ENCODE measurements at places on chromosomes 5 and 9.
A peak's percentile ranks its signal among the peaks of the same experiment; 100 is the strongest.

- no peak for DNase-seq
- peaks cover 16% of the 10 kb centered on the region for H3K36me3 ChIP-seq
- peaks cover 7% of the 10 kb centered on the region for H3K4me1 ChIP-seq
- no peak overlapping the region for H3K27ac ChIP-seq
- H3K27me3 ChIP-seq, result no peaks in the 10 kb centered on the region
- H3K4me3 ChIP-seq, result no peak overlapping the region
Observed at GRCh38 chr5:151675611-151676313, 11.0 kb downstream of the SPARC start.

GRCh38 chr9:26516773-26517343, 375.7 kb downstream of the CAAP1 start:
- no peaks in the 10 kb centered on the region for H3K4me1 ChIP-seq
- DNase-seq, result no peak
- no peak overlapping the region for H3K27ac ChIP-seq
- H3K4me3 ChIP-seq, result no peak overlapping the region

DNA sequence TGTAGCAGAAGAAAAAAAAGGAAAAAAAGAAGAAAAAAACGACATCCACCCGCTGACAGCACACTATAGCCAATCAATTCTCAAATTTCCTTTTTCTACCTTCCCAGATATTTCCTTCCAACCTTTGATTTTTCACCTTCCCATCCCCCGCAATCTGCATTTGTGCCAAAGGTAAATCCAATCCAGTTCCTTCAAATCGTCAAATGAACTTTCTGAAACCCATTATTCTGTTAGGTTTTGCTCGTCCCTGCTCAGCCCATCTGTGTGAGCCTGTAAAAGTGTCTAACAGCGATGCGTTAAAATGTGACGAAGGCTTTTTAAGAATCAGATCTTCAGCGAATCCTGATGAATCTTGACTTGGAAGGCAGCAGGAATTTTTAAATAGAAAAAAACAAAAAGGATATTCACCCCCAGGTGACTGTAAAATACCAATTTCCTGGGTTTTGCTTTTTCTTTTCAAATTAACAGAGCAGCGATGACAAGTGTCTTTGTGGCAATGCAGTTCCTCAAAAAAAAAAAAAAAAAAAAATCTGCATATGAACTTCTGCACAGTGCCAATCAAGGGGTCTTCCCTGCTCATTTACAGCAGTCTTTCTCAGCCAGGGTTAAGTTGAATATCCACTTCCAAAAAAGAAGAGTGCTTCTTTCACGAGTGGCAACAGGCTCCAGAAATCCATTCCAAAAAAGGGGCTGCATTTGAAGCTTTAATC, 367 bp upstream of the SHC3 start:
- no peak overlapping the region for H3K27ac ChIP-seq
- DNase-seq, result no peak
- H3K4me3 ChIP-seq, result peak overlapping the region; percentile 46
- H3K4me1 ChIP-seq, result no peaks in the 10 kb centered on the region
- H3K36me3 ChIP-seq, result no peaks in the 10 kb centered on the region

DNA sequence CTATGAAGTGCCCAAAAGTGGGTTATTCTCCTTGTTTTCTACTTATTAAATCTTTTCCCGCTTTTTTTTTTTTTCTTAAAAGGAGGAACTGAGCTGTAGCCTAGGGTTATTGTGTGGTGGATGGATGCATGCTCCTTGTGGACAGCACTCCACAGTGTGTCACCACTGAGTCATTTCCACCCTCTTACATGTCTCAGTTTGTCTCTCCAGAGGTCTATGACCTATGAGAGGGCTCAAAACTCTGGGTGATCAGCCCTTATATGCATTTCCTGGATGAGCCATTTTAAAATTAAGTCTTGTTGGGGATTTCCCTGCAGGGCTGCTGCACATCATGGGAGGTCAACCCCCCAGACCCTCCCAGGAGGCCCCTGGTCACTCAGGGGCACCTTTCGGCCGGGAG, 102.2 kb upstream of the MOCS2 start:
- H3K27ac ChIP-seq, result no peak overlapping the region
- no peak for DNase-seq
- H3K4me1 ChIP-seq, result no peaks in the 10 kb centered on the region

- H3K4me3 ChIP-seq, result no peak overlapping the region
- no peak overlapping the region for H3K27ac ChIP-seq
- no peaks in the 10 kb centered on the region for H3K36me3 ChIP-seq
- H3K4me1 ChIP-seq, result no peaks in the 10 kb centered on the region
- DNase-seq, result no peak
- no peaks in the 10 kb centered on the region for H3K27me3 ChIP-seq
Observed at GRCh38 chr5:107724642-107725041, 53.9 kb upstream of the EFNA5 start.

DNA sequence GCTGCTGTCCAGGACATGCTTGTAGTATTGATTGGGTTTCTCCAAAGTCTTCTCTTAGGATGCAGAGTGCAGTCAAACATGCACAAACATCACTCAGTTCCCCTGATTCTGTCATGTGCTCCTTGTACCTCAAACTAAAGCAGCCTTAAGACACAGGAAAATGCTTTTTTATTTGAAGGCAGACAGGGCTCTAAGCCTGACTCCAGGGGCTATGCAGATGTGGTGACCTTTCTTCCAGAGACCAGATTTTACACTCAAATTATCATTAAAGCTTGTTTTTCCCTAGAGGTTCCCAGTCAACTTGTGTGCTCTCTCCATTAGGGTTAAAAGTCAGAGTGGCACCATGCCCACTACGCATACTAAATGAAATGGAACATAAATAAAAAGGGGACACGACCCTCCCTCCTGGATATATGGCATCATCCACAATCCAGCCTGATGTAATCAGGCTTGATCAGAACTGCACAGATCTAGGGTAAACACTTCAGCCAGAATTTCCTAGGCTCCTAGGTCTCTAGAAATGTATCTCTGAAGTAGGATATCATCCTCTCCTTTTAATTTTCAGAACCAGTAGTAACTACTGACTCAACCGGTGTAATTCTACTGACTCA, 771.1 kb downstream of the NR2F1-AS1 start:
- H3K27me3 ChIP-seq, result no peaks in the 10 kb centered on the region
- H3K27ac ChIP-seq, result no peak overlapping the region
- no peak for DNase-seq
- no peaks in the 10 kb centered on the region for H3K36me3 ChIP-seq

GRCh38 chr9:127336506-127337352, 60.2 kb upstream of the SLC2A8 start:
- H3K4me1 ChIP-seq, result no peaks in the 10 kb centered on the region
- no peak overlapping the region for H3K27ac ChIP-seq
- H3K36me3 ChIP-seq, result no peaks in the 10 kb centered on the region
- DNase-seq, result no peak
- no peaks in the 10 kb centered on the region for H3K27me3 ChIP-seq

GRCh38 chr9:123483191-123483803, 127.3 kb downstream of the CRB2 start:
- H3K27ac ChIP-seq, result no peak overlapping the region
- H3K4me3 ChIP-seq, result no peak overlapping the region
- no peak for DNase-seq
- peaks cover 12% of the 10 kb centered on the region for H3K4me1 ChIP-seq
- H3K27me3 ChIP-seq, result no peaks in the 10 kb centered on the region

- H3K4me3 ChIP-seq, result no peak overlapping the region
- no peak overlapping the region for H3K27ac ChIP-seq
- H3K27me3 ChIP-seq, result peaks cover 77% of the 10 kb centered on the region
- DNase-seq, result no peak
Observed at GRCh38 chr5:93607367-93608258, 24.6 kb downstream of the NR2F1 start.

DNA sequence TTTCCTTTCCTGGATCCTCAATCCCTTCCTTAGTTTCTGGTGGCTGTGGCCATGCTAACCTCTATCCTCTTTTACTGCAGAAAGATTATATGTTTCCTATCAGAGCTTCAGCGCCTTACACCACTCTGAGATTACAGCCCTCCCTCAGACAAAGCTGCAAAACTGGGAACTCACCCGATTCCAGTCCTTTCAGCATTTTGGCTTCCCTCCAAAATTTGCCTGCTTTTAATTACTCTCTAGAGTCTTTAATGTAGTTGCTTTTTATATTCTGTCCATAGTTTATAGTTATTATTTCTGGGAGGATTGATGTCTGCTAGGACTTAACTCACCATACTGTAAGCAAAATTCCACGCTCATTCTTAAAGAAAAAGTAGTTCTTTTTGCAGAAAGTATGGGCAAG, 110.2 kb downstream of the NSG2 start:
- no peaks in the 10 kb centered on the region for H3K27me3 ChIP-seq
- H3K36me3 ChIP-seq, result no peaks in the 10 kb centered on the region
- H3K4me1 ChIP-seq, result no peaks in the 10 kb centered on the region
- no peak for DNase-seq
- no peak overlapping the region for H3K27ac ChIP-seq

DNA sequence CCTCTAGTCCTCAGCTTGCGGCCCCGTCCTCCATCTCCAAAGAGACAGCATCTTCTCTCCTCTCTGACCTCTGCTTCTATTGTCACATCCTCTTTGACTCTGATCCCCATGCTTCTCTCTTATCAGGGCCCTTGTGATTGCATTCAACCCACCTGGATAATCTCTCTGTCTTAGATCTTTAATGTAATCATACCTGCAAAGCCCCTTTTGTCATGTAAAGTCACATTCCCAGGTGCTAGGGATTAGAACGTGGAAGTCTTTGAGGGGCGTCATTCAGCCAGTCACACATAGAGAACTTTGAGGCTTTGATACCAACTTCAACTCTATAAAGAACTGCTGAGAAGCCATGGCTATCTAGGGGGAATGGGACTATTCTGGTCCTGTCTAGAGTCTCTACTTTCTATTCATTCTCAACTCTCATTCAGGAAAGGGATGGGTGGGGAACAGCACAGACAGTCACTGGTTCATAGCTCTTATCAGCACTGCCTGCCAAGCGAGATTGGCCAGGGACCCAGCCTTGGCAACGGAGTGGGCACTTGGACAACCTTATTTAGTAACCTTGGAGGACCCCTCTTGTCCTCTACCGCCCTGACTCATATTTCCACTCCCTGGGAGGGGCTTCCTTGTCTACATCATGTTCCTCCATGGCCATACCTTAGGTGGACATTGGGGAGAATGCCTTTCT, 29.0 kb downstream of the TAS2R1 start:
- H3K27me3 ChIP-seq, result no peaks in the 10 kb centered on the region
- H3K27ac ChIP-seq, result no peak overlapping the region
- H3K36me3 ChIP-seq, result no peaks in the 10 kb centered on the region
- no peak overlapping the region for H3K4me3 ChIP-seq
- H3K4me1 ChIP-seq, result no peaks in the 10 kb centered on the region

- DNase-seq, result no peak
- no peaks in the 10 kb centered on the region for H3K36me3 ChIP-seq
- H3K4me1 ChIP-seq, result no peaks in the 10 kb centered on the region
- H3K4me3 ChIP-seq, result no peak overlapping the region
- H3K27me3 ChIP-seq, result no peaks in the 10 kb centered on the region
- no peak overlapping the region for H3K27ac ChIP-seq
Observed at GRCh38 chr9:126750941-126751725, 53.7 kb upstream of the ZBTB43 start.

- no peak overlapping the region for H3K4me3 ChIP-seq
- H3K27ac ChIP-seq, result no peak overlapping the region
Observed at GRCh38 chr5:64532212-64532611, 26.4 kb downstream of the RGS7BP start.

- H3K4me1 ChIP-seq, result no peaks in the 10 kb centered on the region
- H3K36me3 ChIP-seq, result no peaks in the 10 kb centered on the region
- DNase-seq, result no peak
- H3K27me3 ChIP-seq, result no peaks in the 10 kb centered on the region
- H3K4me3 ChIP-seq, result no peak overlapping the region
Observed at GRCh38 chr5:159712672-159713071, 203.6 kb upstream of the ADRA1B start.

DNA sequence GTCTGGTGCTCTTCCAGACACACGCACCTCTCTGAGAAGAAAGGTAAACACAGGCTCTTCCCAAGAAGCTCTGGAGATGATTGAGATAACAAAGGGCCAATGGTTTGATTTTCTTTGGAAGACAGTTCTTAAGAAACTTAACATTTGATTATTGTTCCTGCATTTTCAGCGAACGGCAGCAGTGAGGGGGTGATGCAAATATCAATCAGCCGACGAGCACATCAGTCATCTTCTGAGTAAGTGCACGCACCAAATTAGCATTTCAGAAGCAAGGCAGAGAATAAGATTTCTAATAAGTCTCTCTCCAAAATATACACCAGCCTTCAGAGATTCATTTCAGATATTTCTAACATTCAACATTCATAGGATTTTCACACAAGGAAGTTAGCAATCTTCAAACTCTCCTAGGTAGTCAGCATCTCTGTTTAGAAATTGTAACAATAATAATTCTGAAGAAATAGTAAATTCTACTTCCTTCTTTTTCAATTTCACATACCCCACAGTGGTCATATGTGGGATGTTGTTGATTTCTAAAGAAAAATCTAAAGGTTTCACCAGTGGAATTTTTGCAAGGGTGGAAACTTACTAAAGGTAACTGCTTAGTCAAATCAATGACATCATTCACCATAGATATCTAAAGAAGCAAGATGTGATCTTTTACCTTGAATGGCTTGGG, 250.3 kb downstream of the SEC61B start:
- H3K27me3 ChIP-seq, result no peaks in the 10 kb centered on the region
- H3K27ac ChIP-seq, result no peak overlapping the region
- no peaks in the 10 kb centered on the region for H3K36me3 ChIP-seq
- H3K4me1 ChIP-seq, result no peaks in the 10 kb centered on the region

DNA sequence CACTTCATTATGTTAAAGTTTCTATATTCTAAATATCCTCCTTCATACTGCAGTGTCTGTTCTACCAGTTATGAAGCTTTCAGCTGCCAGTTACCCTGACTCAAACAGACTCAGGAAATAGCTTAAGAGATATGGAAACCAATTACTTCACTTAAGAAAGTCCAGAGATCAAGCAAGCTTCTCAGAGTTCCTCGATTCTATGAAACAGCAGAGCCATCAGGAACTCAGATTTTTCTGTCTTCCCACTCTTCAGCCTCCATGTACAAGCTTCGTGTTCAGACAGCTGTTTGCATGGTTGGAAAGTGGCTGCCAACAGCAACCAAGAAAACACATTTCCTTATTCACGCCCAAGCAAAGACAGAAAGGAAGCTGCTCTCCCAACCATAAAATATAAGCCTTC, 216.1 kb downstream of the ACTL7B start:
- no peaks in the 10 kb centered on the region for H3K4me1 ChIP-seq

- H3K36me3 ChIP-seq, result no peaks in the 10 kb centered on the region
- H3K27me3 ChIP-seq, result no peaks in the 10 kb centered on the region
- no peak overlapping the region for H3K4me3 ChIP-seq
Observed at GRCh38 chr5:52013523-52013922, 630.3 kb downstream of the ISL1 start.

- no peaks in the 10 kb centered on the region for H3K27me3 ChIP-seq
- peaks cover 24% of the 10 kb centered on the region for H3K4me1 ChIP-seq
- H3K4me3 ChIP-seq, result no peak overlapping the region
- peaks cover 15% of the 10 kb centered on the region for H3K36me3 ChIP-seq
- no peak overlapping the region for H3K27ac ChIP-seq
Observed at GRCh38 chr5:180341595-180341994, 11.5 kb downstream of the GFPT2 start.

GRCh38 chr9:127865645-127866464, 11.4 kb upstream of the ENG start:
- H3K4me1 ChIP-seq, result 0 out of 2 replicates have a peak, but pooled peaks cover 1% of the 10 kb centered on the region
- no peak overlapping the region for H3K4me3 ChIP-seq
- peaks cover 4% of the 10 kb centered on the region for H3K36me3 ChIP-seq
- no peak overlapping the region for H3K27ac ChIP-seq
- H3K27me3 ChIP-seq, result no peaks in the 10 kb centered on the region
- no peak for DNase-seq

- peak overlapping the region; percentile 77 for H3K4me3 ChIP-seq
- H3K27me3 ChIP-seq, result no peaks in the 10 kb centered on the region
- no peaks in the 10 kb centered on the region for H3K4me1 ChIP-seq
- no peak for DNase-seq
- H3K27ac ChIP-seq, result no peak overlapping the region
Observed at GRCh38 chr9:100099722-100100042, 639 bp downstream of the INVS start.
